Colonic mucosa (tissue), 4 donors: ENCODE measurements at places on chromosomes 1 and 21. TPM values are rescaled to one million over a fixed set of nuclear protein-coding genes. Genes with fewer than 3 reads are reported as not detected.

DNA sequence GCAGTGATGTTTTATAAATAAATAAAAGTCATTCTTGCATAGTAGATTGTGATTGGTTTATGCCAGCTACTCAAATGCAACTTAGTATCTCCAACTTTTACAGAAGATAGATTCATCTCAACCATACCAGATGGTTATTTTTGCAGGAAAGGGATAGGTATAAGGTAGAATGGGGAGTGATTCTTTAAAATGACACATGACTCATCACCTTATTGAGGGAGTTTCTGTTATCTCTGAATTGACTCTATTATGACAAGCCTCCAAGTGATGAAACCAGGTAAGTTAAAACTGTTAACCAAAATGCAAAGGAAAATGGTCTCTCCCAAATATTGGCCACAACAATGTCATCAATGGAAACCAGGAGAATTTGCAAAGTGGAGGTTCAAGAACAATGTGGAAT is 54.5 kb downstream of the PTPRC start:
- DNase-seq: no peak

DNA sequence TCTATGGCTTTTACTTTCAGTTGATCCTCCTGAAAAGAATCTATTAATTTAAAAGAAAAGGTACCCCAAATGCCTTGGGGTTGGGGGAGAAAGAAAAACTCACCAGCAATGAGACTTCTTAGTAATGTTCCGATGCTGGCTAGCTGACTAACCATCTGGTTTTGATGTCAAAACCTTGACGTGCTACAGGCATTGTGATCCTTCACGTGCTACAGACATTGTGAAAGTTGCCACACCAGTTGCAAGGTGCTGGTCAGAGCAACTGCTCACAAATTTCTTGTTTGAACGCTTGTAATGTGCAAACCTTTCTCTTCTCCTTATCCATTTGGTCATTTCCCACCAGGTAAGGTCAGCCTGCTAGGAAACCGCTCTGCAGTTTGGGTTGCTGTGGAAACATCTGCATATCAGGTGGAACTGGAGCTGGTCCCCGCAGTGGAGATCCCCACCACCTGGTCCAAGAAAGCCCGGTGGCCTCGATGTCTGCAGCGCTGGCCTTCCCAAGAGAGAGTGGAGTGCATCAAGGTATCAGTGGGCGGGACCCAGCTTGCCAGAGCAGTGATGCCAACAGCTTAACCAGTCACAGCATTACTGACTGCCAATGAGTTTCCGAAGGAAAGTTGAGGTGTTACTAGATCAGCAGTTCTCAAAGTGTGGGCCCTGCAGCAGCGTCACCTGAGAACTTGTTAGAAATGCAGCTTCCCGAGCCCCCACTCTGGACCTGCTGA is 16.1 kb downstream of the MAB21L3 start:
- DNase-seq: no peak

GRCh38 chr1:163834778-163835177 is 513.0 kb downstream of the NUF2 start:
- DNase-seq: no peak

GRCh38 chr21:33368576-33368975 is 34.6 kb upstream of the IFNGR2 start:
- DNase-seq: no peak

DNA sequence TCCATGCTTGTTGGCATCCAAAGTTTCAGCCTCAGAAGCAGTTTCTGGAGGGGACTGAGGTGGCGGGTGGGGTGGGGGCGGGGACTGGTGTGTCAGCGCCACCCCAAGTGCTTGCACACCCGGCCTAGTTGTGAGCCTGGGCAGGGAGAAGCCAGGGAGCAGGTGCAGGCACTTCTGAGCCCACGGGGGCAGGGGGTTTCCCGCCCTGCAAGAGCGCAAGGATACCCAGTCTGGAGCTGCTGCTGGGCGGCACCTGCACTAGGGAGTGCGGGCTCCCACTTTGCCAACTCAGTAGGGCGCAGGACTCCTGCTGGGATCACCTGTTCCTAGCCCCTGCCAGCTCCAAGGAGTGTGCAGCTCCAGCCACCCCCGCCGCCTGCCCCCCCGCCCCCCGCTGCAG is 33.5 kb downstream of the MAGI3 start:
- no peak for DNase-seq

The ID3 gene
- 221 TPM for total RNA-seq

The GPR37L1 gene
- 3.1 TPM for total RNA-seq

The ANGPTL1 gene
- total RNA-seq: 5.7 TPM

The MOB3C gene
- total RNA-seq: 16.3 TPM
